H7 (cell line): ENCODE measurements at places on chromosomes 2 and 18.

DNA sequence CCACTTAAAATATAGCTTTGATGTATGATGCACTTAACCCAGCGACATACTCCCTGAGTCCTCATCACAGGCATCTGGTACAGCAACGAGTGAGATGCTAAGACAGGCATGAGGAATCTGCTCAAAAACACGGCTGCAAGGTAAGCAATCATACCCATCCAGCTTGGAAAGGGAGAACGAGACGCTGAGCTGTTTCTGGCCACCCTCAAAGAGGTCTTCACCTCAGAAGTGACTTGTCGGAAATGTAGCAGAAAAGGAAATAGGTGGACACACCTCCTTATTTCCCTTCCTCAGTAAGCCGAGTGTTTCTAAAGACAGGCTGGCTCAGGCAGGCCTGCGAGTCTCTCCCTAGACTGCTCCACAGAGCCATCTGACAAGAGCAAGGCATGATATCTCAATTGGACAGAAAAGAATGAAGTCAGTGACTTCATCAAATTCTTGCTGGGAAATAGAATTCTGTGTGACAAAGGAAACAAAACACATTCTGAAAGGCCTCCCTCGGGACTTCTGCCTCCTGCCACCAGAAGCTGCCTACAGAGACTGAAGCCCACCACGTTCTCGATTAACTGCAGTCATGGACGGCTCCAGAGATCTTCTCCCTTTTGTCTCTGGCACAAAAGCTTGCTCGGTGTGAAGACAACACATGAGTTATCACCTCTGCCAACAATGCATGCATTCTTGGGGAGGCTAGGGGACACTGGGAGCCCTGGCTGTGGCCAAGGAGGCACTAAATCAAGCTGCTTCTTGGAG is 84.3 kb downstream of the UXS1 start:
- no peak for DNase-seq

DNA sequence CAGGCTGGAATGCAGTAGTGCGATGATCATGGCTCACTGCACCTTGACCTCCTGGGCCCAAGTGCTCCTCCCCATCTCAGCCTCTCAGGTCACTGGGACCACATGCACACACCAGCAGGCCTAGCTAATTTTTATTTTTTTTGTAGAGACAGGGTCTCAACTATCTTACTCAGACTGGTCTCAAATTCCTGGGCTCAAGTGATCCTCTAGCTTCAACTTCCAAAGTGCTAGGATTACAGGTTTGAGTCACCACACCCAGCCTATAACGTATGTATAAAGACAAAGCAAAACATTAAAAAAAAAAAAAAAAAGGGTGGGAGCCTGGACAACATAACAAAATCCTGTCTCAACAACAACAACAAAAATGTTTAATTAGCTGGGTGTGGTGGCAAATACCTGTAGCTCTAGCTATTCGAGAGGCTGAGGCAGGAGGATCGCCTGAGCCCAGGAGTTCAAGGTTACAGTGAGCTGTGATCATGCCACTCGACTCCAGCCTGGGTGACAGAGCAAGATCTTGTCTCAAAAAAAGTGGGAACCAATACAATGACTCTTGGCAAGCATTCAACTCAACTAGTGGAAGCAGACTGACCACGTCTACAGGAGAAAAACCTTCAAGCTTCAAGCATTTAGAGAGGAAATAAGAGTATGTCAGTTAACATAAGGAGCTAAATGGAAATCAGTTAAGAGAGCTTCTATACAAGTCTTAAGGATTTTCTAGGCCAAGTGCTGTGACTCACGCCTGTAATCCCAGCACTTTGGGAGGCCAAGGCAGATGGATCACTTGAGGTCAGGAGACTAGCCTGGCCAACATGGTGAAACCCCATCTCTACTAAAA is 2.6 kb downstream of the GTF3C2 start:
- no peak for DNase-seq

- DNase-seq, result no peak
These were observed 110.9 kb upstream of the PKDCC start for GRCh38 chr2:41936771-41937463.

GRCh38 chr2:67135208-67135607 is 261.9 kb upstream of the ETAA1 start:
- no peak for DNase-seq

DNA sequence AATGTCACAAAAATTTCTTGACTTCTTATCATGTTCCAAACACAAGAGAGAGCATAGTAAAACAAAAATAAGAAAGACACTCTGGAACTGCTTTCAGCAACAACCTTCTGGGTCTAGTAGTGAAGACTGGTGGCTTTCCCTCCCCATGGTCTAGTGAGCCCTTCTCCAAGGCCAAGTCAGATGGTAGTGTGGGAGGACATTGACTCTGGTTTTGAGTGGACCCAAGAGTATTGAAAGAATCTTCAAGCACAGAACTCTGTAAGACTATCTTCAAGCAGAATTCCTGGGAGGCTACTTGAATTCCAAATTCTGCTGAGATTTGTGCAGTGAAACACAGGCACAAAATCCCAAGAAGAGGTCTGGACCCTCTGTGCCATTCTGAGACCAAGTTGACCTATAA is 21.1 kb downstream of the ANTXR1 start:
- DNase-seq, result no peak

DNA sequence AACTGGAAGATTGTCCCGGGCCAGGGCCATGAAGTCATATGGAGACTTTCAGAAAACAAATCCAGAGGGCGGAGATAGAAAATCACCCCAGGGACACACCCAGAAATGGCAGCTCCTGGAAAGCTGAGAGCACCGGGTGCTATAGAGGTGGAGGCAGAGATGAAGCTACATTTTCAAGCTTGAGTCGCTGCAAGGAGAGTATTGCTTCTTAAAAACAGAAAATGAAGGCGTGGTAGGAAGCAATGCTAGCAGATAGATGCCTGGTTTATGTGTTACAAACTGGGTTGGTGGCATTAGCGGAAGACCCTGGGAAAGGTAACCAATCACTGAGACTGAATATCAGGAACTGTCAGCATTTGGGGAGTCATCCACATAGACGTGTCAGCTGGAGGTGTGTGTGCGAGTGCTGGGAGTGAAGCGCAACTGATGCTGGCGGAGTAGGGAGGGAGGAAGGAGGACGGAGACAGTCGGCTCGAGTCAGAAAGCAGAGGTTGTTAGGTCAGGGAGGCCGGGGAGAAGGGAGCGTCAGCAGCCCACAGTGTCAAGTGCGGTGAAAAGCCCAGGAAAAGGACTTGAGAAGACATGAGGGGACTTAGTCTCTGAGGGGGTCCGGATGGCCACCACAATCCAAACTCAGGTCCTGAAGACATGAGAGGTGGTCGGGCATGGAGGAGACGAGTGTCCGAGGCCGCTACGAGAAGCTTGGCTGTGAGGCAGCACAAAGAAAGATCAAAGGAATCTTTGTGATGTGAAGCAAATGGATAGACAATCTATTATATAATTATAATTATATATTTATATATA is 45.4 kb downstream of the C18orf63 start:
- DNase-seq, result no peak

DNA sequence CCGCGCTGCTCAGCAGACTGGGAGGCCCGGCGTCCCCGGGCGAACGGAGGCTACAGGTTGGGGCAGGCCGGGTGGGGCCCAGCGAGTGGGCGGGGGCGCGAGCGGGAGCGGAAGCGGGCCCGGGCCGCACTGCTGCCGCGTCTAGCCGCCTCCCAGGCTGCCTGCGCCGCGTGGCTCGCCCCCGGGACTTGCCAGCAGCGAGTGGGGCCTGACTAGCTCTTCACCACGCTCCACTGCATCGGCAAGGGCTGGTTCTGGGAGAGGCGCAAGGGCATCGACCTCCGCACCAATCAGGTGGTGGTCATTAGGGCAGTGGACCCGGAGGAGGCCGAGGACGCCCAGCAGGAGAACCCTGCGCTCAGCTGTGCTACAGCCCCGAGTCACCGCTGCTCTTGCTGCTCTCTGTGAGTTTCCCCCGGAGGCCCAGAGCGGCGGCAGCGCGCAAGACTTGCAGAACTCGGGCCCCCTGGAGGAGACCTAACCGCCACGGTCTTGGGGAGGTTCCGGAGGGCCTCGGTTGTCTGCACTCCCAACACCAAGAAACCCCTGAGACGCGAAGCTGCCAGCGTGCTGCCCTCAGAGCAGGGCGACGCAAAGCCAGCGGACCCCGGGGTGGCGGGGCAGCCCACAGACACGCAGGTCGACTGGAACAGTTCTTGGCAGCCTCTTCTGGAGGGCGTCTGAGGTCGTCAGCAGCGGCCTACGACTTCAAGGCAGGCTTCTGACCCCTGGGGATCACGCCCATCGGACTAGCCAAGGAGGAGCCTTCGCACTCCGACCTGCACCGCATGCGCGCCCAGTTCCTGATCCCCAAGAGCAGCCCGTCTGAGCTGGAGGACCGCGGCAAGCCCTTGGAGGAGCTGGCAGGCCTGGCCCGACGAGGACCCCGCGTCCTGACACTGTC is 27.2 kb upstream of the PTPN2 start:
- DNase-seq, result peak; percentile 62

- DNase-seq, result peak; percentile 55
These were observed 53.9 kb downstream of the BIN1 start for GRCh38 chr2:127052771-127053691.

GRCh38 chr2:83378921-83379320 is 1080.2 kb downstream of the SUCLG1 start:
- no peak for DNase-seq

GRCh38 chr2:151119374-151119773 is 142.3 kb downstream of the RBM43 start:
- no peak for DNase-seq

DNA sequence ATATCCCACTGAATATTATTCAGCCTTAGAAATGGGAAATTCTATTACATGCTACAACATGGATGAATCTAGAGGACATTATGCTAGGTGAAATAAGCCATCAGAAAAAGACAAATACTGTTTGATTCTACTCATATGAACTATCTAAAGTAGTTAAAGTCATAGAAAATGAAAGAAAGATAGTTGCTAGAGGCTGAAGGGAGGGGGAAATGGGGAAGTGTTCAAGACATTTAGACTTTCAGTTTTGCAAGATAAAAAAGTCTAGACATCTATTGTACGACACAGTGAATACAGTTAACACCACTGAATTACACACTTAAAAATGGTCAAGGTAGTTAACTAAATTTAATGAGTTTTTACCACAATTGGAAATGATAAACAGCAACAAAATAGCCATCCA is 835.9 kb upstream of the CHAC2 start:
- DNase-seq, result no peak

- DNase-seq, result no peak
These were observed 3.3 kb downstream of the KLHL29 start for GRCh38 chr2:23388294-23388693.

- no peak for DNase-seq
These were observed 35.9 kb upstream of the MGAT5 start for GRCh38 chr2:134217924-134218323.

GRCh38 chr18:64083916-64084315 is 65.0 kb downstream of the LINC00305 start:
- DNase-seq, result no peak

DNA sequence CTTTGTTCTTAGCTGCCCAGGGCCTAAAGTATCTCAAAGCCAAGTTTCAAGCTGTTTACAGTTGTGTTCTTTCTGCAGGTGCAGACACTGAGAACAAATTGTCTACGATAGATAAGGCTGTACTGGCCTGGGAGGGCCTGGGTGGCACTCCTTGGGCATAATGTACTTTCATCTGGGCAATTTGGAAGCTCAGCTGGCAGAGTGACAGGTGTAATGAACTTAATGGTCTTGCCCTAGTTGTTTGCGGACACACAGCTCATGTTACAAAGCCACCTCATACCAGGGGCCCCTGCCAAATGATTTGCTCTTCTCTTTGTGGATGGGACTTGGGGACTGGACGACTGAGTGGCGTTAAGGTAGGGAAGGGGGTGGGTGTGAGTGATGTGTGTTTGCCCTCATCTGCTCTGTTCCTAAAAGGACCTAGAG is 4.3 kb downstream of the LDLRAD4 start:
- no peak for DNase-seq

DNA sequence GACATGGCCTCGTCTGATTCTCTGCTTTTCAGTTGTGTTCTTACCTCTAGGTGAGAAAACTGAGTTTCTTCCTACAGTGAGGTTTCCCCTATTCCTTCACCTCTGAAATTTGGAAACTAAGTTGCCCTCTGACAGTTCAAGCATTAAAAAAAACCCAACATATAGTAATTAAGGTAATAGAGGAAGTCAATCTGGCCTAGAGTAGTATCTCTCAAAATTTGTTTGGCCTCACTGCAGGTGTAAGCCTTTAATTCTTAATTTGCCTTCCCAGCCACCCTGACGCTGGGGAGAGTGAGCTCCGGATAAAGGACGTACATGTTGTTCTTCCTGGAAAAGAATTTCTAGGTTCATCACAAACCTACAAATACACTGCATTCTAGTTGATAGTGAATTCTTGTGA is 1.4 kb downstream of the CAD start:
- no peak for DNase-seq

DNA sequence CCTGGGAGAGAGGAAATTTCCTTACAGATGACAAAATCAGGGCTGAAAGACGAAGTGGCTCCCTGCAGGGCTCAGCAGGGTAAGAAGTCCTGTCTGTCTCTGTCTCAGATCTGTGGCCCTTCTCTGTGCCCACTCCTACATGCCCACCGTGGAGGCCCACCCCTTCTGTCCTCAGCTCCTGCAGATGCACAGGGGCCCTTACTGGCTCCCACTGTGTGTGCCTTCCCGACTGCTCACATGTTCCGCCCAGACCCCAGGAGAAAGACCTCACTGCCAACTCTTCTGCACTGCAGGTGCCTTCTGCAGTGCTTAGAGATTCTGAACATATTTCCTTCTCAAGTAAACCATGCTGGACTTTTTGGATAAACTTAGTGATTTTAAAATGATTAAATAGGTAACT is 1.9 kb upstream of the KCNS3 start:
- no peak for DNase-seq

GRCh38 chr2:191650896-191651773 is 26.8 kb upstream of the NABP1 start:
- no peak for DNase-seq

GRCh38 chr2:233422649-233423551 is 68.6 kb downstream of the DGKD start:
- DNase-seq, result peak; percentile 36

DNA sequence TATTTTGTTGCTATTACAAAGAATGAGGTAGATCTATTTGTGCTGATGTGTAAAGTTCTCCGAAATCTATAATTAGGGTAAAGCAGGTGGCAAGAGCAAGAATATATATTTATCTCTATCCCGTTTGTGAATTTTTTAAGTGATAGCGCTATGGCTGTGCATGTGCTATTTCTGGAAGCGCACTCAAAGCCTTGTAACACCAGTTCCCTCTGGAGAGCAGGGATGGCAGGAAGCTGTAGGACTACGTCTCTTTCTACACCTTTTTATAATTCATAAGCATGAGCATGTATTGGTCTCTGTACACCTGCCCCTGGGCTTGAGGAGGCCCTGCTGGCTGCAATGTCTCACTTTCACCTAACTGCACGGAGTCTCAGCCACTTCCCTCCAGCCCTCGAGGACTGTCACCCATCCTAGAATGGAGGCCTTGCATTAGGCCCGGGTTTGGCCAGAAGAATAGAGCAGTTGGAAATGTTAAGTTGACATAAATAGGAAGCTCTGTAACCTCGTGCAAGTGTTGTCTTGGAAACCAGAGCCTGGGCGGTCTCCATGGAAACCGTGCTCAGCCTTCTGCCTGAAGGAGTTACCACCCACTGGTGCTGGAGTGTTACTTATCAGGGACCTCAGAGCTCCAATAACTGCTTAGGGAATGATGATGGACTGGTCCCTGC is 20.9 kb downstream of the ITM2C start:
- DNase-seq, result peak; percentile 82

- peak; percentile 83 for DNase-seq
These were observed 817 bp downstream of the DSC2 start for GRCh38 chr18:31101183-31102024.
